Stimulated activated naive CD4-positive, alpha-beta T cell (primary cell): ENCODE measurements at places on chromosomes 16 and 17.

- DNase-seq = no peak
These were observed 212.1 kb upstream of the TNRC6C start for GRCh38 chr17:77746393-77746792.

GRCh38 chr17:31002047-31002446 lies 31.2 kb downstream of the RNF135 start:
- no peak for DNase-seq

DNA sequence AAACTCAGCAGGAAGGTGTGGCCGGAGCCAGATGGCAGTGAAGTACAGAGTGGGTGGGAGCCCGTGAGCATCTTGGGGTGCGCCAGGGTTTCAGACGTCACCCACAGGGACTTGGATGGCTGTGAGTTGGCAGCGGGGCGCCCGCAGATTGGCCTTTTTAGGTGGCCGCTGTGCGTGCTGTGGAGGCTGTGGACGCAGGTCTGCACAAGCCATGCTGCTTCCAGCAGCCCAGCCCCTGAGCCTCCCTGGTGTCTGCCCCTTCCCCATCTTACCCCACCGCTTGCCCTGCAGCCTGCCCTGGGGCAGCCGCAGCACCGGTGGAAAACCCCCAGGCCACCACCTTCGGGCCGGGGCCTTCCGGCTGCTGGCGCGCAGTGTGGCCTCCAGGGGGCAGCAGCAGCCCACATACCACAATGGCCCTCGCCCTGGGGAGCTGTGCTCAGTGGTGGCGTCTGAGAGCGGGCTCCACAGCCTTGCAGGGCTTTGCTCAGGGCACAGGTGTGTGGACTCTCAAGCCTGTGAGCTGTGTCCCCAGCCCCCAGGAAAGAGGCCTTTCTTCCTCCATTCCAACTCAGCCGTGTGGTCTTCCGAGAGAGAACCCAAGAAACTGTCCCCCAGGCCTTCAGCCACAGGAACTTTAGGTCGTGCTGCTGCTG lies 11.8 kb downstream of the ENDOV start:
- peak; percentile 79 for DNase-seq

- DNase-seq = no peak
These were observed 627.2 kb downstream of the TOX3 start for GRCh38 chr16:51919736-51920135.

DNA sequence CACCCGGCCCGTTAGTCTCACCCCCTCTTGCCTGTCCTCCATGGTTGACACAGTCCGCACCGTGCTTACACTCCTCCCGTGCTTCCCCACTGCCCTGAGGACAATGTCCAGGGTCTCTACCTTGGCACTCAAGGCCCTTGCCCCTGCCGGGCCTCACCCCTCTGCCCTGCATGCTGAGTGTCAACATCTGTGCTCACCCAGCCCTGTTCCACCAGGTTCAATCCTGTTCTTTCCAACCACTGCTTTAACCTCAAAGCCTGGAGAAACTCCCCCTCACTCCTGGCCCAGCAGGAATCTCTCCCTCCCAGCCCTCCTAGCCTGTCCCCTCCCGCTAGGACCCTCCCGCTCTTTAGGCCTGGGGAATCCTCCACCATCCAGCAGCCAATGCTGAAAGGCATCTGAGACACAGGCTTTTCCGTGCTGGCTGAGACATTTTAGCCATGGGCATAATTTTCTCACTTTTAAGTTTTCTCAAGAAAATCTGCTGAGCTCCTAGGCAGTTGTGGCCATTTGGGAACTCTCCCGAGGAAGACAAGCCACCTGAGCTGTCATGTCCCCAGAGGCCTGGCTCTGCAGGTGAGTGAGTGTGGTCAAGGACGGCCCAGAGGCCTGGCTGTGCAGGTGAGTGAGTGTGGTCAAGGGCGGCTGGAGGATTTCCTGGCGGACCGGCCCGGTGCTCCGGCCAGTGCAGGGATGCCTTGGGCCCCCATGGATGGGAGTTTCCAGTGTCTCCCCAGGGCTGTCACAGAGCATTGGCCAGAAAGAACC lies 10.8 kb upstream of the P2RX1 start:
- DNase-seq = no peak
